ENCODE measurements at places on chromosomes 6 and 20.

DNA sequence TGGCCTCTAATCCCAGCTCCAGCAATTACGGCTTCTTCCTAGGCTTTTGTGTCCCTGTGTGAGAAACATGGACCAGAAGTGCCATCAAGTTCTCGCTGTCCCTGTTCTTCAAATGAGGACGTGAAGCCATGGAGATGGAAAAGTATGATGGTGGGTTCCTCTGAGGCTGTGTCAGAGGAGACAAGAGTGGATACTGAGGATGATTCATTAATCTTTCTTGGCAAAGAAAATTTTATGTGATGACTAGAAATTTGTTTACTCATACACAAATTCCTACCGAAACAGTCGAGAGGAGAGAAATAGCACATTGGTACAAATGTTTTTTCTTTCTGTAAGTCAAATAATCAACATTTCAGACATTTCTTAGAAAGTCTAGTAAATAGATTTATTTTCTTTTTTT, 35.0 kb upstream of the PNRC1 start:
- no peak for DNase-seq
- H3K4me3 ChIP-seq: no peak overlapping the region
- H3K27ac ChIP-seq: no peak overlapping the region
- no peaks in the 10 kb centered on the region for H3K27me3 ChIP-seq
- H3K4me1 ChIP-seq: peaks cover 2% of the 10 kb centered on the region
- H3K36me3 ChIP-seq: no peaks in the 10 kb centered on the region

DNA sequence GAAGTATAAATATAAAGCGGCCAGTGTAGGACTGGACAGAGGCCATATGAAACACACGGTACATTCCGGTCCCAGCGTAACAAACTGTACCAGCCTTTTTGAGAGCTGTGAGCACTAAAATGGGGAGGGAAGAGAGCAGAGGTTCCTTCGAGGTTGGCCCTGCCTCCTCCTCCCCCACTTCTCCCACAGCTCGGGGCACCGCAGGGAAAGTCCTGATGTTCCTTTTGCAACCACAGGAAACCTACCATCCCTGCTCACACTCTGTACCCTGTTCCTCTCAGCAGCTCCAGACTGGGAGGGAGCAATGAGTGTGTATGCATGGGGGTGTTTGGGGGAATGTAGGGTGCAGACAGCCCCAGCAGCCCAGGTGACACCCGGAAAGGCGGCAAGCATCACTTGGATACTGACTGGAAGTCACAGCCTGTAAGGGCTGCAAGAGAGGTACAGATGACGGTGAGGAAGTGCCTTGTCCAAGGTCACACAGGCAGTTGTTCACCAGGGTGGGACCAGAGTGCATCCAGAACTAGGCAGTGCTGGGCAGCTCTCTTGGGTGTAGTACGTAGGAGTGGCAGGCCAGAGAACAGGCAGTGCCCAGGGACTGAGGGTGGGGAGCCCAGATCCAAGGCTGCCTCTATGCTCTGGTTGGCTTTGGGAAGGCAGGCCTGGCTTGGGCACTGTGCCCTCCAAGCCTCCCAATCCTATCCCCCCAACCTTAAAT, 11.0 kb upstream of the ARMC12 start:
- no peaks in the 10 kb centered on the region for H3K36me3 ChIP-seq
- no peaks in the 10 kb centered on the region for H3K27me3 ChIP-seq
- peaks cover 32% of the 10 kb centered on the region for H3K4me1 ChIP-seq
- no peak overlapping the region for H3K27ac ChIP-seq

GRCh38 chr6:166997768-166998255, 1.4 kb upstream of the CEP43 start:
- no peak overlapping the region for H3K27ac ChIP-seq
- H3K4me1 ChIP-seq: peaks cover 12% of the 10 kb centered on the region
- peak; percentile 42 for DNase-seq
- peaks cover 64% of the 10 kb centered on the region for H3K36me3 ChIP-seq
- no peaks in the 10 kb centered on the region for H3K27me3 ChIP-seq

- no peak overlapping the region for H3K27ac ChIP-seq
- no peaks in the 10 kb centered on the region for H3K36me3 ChIP-seq
- H3K27me3 ChIP-seq: no peaks in the 10 kb centered on the region
These were observed 809.7 kb upstream of the ADGRB3 start for GRCh38 chr6:67825201-67825895.

GRCh38 chr6:133290930-133291329, 49.8 kb downstream of the EYA4 start:
- H3K4me1 ChIP-seq: no peaks in the 10 kb centered on the region
- no peak overlapping the region for H3K27ac ChIP-seq
- no peaks in the 10 kb centered on the region for H3K27me3 ChIP-seq
- no peak overlapping the region for H3K4me3 ChIP-seq
- H3K36me3 ChIP-seq: no peaks in the 10 kb centered on the region

DNA sequence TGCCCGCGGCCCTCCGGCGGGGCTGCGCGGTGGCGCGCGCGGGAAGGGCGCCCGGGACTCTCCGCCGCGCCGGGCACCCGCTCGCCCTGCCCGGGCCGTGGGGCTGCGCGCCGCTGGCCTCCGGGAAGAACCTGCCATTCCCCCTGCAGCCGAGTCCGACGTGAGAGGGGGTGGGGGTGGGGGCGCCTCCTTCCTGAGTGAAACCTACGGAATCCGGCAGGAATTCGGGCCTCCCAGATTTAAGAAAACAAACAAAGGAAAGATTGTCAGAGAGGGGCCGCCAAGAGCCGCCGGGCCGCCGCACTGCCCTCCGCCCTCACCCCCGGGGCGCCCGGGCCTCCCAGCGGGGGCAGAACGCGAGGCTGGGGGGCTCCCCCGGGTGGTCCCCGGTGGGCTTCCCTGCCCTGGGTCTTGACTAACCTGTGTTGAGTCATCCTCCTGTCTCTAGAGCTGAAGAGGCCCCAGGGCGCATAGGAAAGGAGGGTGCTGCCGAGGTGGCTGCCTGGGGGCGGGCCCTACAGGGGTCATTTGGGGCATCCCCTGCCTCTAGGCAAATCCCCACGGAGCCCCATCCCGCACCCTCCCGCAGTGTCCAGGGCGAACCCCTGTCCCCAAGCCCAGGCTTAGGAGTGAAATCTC, 42.2 kb upstream of the FOXP4 start:
- H3K4me1 ChIP-seq: peaks cover 17% of the 10 kb centered on the region
- H3K27me3 ChIP-seq: peaks cover 45% of the 10 kb centered on the region
- H3K36me3 ChIP-seq: no peaks in the 10 kb centered on the region
- no peak for DNase-seq
- H3K27ac ChIP-seq: no peak overlapping the region

- H3K27ac ChIP-seq: no peak overlapping the region
- no peaks in the 10 kb centered on the region for H3K27me3 ChIP-seq
- H3K4me1 ChIP-seq: peaks cover 6% of the 10 kb centered on the region
- no peak for DNase-seq
These were observed 23.5 kb upstream of the CCN6 start for GRCh38 chr6:112030206-112030960.

GRCh38 chr6:7728855-7729590, 3.1 kb downstream of the BMP6 start:
- no peaks in the 10 kb centered on the region for H3K36me3 ChIP-seq
- no peak for DNase-seq
- no peak overlapping the region for H3K27ac ChIP-seq
- peaks cover 44% of the 10 kb centered on the region for H3K27me3 ChIP-seq
- peaks cover 22% of the 10 kb centered on the region for H3K4me1 ChIP-seq

DNA sequence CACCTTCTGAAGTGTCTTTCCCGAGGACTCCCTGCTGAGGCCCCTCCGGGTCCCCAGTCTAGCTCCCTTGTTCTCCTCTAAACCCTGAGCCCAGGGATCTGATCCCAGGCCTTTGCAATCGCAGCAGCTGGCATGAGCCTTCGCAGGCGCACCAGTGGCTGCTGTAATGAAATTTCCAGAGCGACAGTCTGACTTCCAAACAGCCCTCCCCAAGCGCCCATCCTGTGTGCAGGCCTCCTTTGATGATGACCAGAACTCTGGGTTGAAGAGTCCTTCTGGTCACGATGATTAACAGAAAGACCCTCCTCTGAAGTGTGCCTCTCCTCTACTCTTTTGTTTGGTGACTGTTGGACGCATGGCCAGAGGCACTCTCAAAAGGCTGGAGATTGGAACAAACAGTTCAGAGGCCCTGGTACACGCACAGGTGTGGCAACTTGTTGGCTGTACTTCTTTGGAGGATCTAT, 89.1 kb upstream of the MPC1 start:
- no peak overlapping the region for H3K27ac ChIP-seq
- peaks cover 10% of the 10 kb centered on the region for H3K36me3 ChIP-seq
- no peak overlapping the region for H3K4me3 ChIP-seq
- no peak for DNase-seq
- no peaks in the 10 kb centered on the region for H3K27me3 ChIP-seq
- H3K4me1 ChIP-seq: no peaks in the 10 kb centered on the region

DNA sequence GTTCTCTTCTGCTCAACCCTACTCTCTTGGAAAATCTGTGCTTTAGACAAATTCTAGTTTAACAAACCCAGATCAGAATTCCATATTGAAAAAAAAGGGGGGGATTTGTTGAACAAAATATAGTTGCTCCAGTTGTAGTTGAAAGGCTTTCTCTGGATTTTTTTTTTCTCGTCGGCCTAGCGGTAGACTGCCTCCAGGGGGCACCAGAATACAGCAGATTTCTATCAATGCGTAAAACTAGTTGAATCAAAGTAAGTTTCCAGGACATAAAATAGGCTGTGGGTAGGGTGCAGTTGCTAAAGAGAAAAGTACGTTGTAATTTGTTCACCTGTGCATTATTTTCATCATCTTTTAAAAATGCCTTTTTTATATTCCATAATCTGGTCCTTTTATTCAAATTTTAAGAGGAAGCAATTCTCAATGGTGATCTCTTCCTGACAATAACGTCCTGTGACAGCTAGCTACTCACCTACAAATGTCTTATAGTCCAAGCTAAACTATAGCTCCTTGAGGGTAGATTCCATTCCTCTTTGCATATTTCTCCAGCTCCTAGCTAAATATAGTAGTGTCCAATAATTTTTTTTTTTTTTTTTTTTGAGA, 105.4 kb downstream of the PERP start:
- no peaks in the 10 kb centered on the region for H3K36me3 ChIP-seq
- no peaks in the 10 kb centered on the region for H3K27me3 ChIP-seq
- peak; percentile 37 for DNase-seq
- H3K4me3 ChIP-seq: no peak overlapping the region
- no peaks in the 10 kb centered on the region for H3K4me1 ChIP-seq

- no peak overlapping the region for H3K27ac ChIP-seq
- H3K4me1 ChIP-seq: peaks cover 6% of the 10 kb centered on the region
- peaks cover 8% of the 10 kb centered on the region for H3K27me3 ChIP-seq
- DNase-seq: peak; percentile 36
- H3K36me3 ChIP-seq: no peaks in the 10 kb centered on the region
- no peak overlapping the region for H3K4me3 ChIP-seq
These were observed 4.9 kb downstream of the PREP start for GRCh38 chr6:105397987-105398386.

DNA sequence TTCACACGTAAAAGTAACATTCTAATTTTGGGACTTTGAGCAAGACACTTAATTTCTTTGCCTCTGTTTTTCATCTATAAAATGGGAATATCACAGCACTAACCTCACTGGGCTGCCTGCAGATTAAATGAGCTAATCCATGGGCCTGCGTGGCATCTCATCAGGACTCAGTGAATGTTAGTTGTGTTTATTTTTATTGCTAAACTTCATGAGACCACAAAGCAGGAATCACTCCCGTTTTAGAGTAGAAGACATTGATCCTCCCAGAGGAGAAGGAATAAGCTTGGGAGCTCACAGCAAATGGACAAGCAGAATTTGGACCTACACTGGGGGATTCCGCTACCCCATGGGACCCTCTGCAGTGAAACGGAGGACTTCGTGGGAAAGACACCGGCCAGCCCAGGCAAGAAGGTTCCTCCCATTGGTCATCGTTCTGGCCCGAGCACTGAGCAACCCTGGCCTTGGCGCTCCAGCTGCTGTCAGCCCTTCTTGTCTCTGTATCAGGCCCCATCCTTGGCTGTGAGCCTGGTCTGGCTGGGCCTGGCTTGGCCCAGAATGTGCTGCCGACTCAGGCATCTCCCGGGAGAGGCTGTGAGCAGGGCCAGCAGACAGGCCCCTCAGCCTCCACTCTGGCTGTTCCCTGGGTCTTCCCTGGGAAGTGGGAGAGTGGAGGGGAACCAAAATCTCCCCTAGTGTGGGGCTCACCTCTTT, 79.8 kb downstream of the NFATC2 start:
- H3K27me3 ChIP-seq: no peaks in the 10 kb centered on the region
- H3K27ac ChIP-seq: no peak overlapping the region
- no peaks in the 10 kb centered on the region for H3K4me1 ChIP-seq
- H3K36me3 ChIP-seq: no peaks in the 10 kb centered on the region

DNA sequence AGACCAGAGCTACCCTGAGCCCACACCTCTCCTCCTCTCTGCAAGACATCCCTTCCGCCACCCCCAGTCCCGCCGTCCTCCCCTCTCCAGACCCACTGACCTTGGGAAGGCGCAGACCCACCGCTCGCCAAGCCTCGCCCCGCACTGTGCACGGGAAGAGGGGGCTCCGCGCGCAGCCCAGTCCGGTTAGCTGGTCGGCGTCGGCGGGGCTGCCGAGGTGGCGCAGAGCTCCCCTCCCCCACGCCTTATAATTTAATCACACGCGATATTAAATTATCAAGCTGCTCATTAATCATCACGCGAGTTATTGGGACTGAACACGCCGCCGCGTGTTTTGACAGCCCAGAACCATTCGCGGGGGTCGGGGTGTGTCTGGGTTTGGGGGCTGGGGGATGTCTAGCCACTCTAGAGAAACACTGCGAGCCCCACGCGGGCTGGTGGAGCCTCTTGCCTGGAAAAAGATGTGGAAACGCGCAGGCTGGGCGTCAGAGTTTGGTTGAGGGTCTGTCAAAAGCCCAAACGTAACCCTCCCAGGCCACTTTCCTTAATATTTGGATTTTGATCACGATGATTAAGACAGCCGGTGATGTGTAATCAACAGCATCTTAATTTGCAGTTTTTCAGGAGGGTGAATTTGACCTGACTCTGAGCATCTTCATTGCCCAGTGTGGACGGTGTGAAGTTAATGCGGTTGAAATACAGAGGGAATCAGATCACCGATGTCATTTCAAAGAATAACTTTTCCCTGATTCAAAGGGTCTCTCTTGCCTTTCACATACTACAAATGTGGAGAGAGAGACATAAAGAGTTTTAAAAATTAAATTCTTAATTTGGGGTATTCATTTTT, at the start of gene LINC00237:
TSS of gene LINC00237 (minus strand) at position 188 of the 847 bp plus-strand sequence.
- peaks cover 99% of the 10 kb centered on the region for H3K27me3 ChIP-seq
- H3K36me3 ChIP-seq: no peaks in the 10 kb centered on the region
- H3K27ac ChIP-seq: no peak within 1 kb of the TSS
- peaks cover 18% of the 10 kb centered on the region for H3K4me1 ChIP-seq

GRCh38 chr6:100469101-100469859, 4.6 kb upstream of the SIM1 start:
- H3K36me3 ChIP-seq: no peaks in the 10 kb centered on the region
- no peaks in the 10 kb centered on the region for H3K4me1 ChIP-seq
- peaks cover 100% of the 10 kb centered on the region for H3K27me3 ChIP-seq
- H3K4me3 ChIP-seq: no peak overlapping the region
- H3K27ac ChIP-seq: no peak overlapping the region

GRCh38 chr6:139472351-139473015, 98.0 kb upstream of the CITED2 start:
- DNase-seq: no peak
- no peak overlapping the region for H3K4me3 ChIP-seq
- H3K4me1 ChIP-seq: peaks cover 46% of the 10 kb centered on the region
- H3K36me3 ChIP-seq: no peaks in the 10 kb centered on the region
- no peaks in the 10 kb centered on the region for H3K27me3 ChIP-seq

Measured in neuronal stem cell (in vitro differentiated cells).